Midbrain (tissue), 1 donor: ENCODE measurements at places on chromosomes 16 and 17.

DNA sequence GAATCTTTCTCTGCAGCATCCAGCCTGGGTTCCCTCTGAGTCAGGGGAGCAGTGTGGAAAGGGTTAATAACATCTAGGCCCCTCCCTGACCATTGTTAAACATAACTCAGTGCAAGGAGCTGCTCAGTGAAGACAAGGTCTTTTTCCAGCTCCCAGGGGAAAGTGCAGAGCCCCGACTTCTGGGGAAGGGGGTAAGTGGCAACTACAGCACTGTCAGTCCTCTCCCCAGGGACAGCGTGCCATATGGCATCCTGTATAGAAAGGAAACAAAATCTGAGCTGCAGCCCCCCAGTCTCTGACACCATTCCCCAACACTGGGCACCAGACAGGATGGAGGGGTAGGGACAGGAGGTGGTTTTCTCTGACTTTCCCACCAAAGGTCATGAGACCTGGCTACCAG, 7.8 kb downstream of the MRPL27 start:
- no peak for DNase-seq

GRCh38 chr16:5175266-5175665, 77.7 kb upstream of the EEF2KMT start:
- DNase-seq: no peak

DNA sequence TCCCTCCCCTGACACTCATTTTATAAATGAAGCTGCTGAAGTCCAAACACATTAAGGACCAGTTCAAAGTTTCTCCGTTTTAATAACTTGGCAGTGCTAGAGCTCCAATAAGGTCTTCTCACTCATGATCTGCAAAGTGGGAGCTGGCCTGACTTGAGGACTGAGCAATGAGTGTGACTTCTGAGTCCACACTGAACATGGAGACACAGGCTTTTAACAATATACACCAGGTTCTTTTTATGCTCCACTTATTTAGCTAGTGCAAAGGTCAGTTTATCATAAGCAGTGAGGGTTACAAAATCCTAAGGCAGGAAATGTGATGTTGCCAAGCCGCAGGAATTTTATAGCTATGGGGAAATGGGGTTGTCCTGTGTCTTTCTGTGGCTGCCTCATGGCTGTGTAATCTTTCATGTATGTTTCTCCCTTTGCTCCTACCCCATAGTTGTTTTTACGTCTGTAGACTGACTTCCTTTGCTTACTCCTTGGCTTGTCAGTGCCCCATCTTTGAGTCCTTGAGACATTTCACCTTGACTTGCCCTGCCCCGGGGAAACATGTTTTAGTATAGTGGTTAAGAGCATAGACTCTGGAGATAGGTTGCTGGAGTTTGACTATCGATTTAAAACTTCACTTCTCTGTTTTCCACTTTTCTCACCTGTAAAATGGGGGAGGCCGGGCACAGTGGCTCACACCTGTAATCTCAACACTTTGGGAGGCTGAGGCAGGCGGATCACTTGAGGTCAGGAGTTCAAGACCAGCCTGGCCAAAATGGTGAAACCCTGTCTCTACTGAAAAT, 12.2 kb upstream of the MMD start:
- DNase-seq: no peak

DNA sequence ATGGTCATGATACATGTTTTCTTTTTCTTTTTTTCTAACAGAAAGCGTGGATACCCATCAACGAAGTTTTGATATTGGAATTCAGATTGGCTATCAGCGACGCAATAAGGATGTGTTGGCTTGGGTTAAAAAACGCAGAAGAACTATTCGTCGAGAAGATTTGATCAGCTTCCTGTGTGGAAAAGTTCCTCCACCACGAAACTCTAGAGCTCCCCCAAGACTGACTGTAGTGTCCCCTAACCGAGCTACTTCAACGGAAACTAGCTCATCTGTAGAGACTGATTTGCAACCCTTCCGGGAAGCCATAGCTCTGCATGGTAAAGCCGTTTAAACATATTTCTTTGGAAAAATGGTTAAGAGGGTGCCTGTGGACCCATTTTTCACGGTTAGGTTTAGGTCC, 11.5 kb downstream of the HAPSTR1 start:
- no peak for DNase-seq

DNA sequence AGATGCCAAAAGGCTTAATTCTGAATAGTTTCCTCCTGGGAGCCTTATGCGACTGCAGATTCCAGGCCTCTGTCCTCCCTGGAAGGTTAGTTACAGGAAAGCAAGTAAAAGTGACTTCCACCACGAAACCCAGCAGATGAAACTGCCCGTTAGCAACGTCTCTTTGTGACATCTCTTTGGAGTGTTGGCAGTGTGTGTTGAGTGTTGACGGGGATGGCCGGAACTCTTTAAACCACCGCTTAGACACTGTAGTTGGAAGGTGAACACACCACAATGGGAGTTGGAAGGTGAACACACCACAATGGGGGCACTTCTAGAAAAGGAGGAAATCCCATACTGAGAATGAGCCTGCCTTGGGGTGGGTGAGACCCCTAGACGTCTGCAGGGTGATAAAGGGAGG, 858 bp downstream of the SKAP1 start:
- no peak for DNase-seq

- DNase-seq: no peak
These were observed 1045.4 kb upstream of the EEF2KMT start for GRCh38 chr16:6143020-6143419.

GRCh38 chr16:11232852-11233726, 22.9 kb downstream of the SOCS1 start:
- DNase-seq: peak; percentile 6

- DNase-seq: no peak
These were observed 111.4 kb downstream of the IRX3 start for GRCh38 chr16:54175169-54175551.

DNA sequence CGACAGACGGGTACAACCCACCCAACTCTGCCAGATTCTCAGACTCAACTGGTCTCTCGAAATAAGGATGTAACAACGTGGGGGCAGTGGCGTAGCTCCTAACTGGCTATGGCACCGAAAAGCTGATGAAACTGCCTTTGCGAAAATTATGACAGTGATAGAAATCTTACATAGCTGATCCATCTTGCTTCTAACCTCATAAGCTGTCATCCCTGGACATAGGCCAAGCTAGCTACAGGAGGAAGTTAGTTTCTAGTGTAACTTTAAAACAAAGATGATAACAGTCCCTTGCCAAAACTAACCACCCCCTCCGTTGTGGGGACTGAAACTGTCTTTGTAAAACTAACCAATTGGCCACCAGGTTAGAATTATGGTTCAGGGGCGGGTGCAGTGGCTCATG, 220.1 kb downstream of the SLC39A11 start:
- no peak for DNase-seq
